ENCODE measurements at places on chromosomes 12 and 14.

GRCh38 chr12:15778126-15778525 is 11.1 kb downstream of the EPS8 start:
- no peak for DNase-seq

GRCh38 chr14:61351477-61351876 is 30.1 kb downstream of the PRKCH start:
- DNase-seq, result no peak

GRCh38 chr12:81988362-81988761 is 229.2 kb upstream of the PPFIA2 start:
- DNase-seq, result no peak

DNA sequence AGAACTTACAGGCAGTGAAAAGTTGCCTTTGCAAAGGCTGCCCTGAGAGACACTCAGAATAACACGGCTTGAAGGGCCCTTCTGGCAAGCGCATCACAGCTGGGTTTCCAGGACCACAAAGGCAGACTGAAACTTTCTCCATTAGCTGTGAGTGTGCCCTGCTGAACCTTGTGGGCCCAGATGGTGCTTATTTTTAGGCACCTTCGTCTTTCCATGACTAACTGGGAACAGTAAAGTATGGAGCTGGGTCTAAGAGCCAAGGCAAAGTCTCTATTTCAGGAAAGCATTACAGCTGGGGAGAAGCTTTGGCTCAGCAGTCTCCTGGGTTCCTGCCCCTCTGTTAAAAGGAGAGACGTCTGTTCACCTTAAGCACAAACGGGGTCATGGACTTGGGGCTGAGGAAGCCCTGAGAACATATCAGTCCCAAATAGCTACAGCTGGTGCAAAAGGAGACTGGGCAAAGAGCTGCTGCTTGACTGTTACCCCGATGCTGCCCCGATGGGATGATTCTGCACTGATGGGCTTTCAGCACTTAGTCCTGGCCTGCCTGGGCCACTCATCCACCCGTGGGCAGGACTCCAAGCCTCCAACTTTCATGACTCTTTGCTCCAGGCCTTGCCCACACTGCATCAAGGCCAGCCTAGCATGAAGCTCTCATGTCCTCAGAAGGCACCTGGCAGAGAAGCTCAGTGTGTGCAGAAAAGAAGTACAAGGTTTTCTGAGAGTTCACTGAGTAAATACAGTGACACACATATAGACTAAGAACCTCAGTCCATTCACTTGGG is 248.3 kb downstream of the PHLDA1 start:
- peak; percentile 1 for DNase-seq

DNA sequence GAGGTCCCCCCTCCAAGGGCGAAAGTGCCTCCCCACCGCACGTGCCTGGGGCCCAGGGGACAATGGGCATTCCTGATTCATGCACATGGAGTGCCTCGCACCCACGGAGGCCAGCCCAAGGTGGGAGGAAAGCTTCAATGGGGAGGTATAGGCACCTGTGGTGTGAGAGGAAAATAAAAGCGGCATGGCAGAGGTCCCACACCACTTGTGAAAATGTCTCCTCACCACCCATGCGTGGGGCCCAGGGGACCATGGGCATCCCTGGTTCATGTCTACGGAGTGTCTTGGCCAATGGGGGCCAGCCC is 384.7 kb downstream of the ALG10 start:
- DNase-seq, result no peak

GRCh38 chr12:1691123-1692007 is 495 bp downstream of the ADIPOR2 start:
- peak; percentile 80 for DNase-seq

GRCh38 chr12:109711596-109712461 is 1.8 kb upstream of the FAM222A start:
- DNase-seq, result no peak

DNA sequence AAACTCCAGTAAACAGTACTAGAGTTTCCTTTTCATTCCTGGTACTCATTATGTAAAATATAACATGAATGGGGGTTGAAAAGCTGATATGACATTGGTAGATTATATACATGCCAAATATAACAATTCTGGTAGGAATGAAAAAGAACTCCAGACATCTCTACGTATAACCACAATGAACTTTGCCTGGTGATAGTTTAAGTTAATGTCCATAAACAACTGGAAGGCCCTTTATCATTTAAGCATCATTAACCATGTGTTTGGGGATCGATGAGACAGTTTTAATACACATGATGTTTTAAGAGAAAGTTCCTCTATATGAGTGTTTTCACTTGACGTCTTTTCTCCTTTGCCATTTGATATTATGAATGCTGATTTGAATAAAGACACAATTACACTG is 5.8 kb downstream of the PTGER2 start:
- DNase-seq, result no peak

DNA sequence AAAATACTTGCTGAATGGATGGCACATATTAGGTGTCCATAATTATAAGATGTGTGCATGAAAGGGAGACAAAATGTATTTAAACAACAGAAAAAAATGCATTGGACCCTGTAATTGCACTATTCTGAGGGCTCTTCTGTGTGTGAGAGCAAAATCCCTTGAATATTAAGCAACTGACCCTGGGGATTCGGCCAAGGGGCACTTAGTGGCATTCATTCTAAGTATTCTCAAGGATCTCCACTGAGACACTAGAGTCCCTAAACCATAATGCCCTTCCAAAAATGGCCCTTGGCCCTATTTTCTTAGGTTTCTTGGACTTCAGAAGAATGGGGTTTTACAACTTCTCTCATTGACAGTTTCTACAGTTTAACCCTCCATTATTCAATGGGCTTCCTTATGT is 388.6 kb downstream of the GLT1D1 start:
- no peak for DNase-seq

DNA sequence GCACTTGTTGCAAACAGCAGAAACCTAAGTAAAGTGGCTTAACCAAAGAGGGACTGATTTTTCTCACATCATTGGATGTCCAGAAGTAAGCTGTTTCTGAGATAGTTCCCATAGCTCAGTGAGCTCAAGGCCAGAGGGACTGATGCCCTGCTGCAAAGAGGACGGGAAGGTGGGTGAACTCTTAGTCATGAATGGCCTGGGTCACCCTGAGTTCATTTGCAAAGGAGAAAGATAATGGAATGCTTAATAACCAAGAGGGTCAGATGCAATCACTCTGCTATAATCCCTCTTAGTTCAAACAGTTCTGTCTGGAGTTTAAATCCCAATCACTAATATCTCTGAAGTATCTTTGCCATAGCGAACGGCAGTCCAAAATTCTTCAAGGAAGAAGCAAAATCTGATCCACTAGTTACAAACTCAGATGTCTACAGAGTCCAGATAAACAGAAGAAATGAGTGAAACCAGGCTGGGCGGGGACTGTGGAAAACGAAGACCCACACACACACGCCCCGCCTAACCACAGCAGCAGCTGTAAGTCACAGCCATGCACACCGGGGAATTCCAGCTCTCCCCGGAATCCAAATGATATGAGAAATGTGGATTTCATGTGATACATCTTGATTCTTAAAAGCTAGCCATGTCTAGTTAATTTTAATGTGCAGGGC is 289.5 kb downstream of the TMEM132D start:
- DNase-seq, result no peak

DNA sequence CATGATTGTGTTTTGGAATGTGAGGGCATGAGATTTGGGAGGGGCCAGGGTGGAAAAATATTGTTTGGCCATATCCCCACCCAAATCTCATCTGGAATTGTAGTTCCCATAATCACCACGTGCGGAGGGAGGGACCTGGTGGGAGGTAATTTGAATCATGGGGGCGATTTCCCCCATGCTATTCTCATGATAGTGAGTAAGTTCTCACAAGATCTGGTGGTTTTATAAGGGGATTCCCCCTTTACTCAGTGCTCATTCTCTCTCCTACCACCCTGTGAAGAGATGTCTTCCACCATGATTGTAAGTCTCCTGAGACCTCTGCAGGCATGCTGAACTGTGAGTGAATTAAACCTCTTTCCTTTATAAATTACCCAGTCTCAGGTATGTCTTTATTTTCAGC is 15.7 kb downstream of the OR10P1 start:
- DNase-seq, result no peak

DNA sequence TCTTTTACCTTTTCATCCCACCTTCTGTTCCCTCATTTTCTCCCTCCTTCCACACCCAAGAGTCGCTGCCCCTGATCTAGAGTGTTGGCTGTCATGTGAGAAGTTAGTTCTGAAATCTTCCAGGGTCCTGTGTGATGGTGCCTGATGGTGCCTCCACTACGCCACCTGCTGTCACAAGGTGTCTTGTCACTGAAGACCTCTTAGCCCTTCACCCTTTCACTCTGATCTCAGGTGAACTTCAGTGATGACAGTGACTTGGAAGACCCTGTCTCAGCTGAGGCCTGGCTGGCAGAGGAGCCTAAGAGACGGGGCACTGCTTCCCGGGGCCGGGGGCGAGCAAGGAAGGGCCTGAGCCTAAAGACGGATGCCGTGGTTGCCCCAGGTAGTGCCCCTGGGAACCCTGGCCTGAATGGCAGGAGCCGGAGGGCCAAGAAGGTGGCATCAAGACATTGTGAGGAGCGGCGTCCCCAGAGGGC is 7.6 kb upstream of the PFDN5 start:
- no peak for DNase-seq

GRCh38 chr12:46460682-46461210 is 88.2 kb upstream of the SLC38A2 start:
- DNase-seq, result no peak

DNA sequence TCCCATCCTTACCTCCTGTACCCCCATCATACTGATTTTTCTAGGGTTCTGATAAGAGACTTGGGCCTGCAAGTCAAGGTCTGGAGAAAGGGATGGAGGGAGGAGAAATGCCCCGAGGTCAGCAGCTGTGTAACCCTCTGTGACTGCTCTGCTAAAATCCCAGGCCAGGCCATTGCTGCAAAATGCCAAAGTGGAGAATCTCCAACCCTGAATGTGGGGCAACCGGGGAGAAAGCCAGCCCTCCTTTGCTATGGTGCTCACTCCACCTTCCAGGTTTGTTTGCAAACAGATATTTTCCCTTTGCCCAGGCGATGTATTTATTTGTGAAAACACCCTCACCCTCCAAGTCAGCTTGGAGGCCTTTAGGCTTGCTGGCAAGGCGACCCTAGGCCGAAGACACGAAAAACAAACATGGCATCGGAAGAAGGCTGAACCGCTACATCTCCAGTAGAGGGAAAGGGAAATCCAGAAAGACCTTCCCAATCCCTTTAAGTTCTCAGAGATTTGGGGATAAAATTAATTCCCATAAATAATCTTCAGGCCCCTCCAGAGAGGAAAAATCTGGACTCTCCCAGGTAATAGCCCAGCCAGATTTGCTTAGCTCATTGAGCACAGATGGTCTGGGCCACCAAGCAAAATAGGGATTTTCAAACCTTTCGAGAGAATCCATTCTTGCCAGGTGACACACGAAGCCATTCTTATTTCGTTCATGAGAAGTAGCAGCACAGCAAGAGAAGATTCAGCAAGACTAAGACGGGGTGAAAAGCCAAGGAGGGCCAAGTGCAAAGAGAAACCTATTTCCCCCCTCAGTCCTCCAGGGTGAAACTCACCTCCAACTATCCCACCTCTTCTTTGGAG is 1.3 kb upstream of the TBX5 start:
- DNase-seq, result no peak

DNA sequence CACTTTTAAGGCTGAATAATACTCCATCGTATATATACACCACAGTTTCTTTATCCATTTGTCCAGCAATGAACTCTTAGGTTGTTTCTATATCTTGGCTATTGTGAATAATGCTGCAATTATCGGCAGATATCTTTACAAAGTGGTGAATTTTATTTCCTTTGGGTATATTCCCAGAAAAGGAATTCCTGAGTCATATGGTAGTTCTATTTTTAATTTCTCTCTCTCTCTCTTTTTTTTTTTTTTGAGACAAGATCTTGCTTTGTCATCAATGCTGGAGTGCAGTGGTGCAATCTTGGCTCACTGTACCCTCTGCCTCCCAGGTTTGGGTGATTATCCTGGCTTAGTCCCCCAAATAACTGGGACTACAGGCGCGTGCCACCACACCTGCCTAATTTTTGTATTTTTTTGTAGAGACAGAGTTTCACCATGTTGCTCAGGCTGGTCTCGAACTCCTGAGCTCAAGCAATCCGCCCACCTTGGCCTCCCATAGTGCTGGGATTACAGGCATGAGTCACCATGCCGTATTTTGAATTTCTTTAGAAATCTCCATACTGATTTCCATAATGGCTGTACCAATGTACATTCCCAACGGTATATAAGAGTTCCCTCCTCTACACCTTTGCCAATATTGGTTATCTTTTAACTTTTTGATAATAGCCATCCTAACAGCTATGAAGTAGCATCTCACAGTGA is 98.4 kb downstream of the EFCAB11 start:
- DNase-seq, result no peak

- no peak for DNase-seq
Observed at GRCh38 chr12:13022851-13023271, 21.3 kb upstream of the FAM234B start.

GRCh38 chr14:82786483-82786880 is 1252.8 kb upstream of the SEL1L start:
- no peak for DNase-seq

DNA sequence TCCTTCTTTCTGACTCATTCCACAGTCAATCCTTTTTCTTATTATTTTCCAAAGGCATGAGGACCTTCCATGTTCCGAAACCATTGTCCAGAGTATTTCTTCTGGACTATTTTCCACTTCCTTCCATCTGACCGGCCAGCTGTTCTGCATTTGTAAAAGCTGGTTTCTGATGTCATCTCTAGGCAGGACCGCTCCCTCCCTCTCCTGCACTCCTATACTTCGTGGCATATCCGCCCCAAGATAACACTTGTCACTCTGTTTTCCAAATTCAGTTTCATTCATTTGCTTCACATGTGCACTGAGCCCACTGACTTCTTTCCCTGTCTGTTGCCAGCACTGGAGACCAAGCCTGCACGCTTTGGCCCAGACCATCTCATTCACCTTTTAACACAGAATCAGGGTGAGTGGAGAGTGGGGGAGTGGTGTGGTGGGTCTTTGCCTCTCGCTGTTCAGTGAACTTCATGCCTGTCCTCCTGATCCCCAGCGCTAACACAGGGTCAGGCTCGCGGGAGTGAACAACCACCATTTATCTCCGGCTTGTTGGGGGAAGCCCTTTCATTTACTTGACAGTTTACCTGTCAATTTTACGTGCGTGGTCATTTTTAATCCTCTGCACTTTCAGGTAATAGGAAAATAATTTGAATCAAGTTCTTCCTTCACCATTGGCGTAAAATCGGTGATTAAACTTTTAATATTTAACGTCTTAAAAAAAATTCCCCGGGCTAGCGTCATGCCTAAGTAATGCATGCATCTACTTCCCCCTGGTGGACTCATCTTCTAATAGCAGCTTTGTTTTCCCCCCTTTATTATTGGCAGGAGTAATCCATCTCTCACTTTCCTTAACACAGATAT is 52.5 kb downstream of the C12orf75 start:
- DNase-seq, result no peak

GRCh38 chr12:62537551-62537950 is 70.9 kb downstream of the MON2 start:
- DNase-seq, result no peak

Measured in hypothalamus (tissue), 51 donors.